ENCODE measurements at places on chromosomes 7 and 10.

DNA sequence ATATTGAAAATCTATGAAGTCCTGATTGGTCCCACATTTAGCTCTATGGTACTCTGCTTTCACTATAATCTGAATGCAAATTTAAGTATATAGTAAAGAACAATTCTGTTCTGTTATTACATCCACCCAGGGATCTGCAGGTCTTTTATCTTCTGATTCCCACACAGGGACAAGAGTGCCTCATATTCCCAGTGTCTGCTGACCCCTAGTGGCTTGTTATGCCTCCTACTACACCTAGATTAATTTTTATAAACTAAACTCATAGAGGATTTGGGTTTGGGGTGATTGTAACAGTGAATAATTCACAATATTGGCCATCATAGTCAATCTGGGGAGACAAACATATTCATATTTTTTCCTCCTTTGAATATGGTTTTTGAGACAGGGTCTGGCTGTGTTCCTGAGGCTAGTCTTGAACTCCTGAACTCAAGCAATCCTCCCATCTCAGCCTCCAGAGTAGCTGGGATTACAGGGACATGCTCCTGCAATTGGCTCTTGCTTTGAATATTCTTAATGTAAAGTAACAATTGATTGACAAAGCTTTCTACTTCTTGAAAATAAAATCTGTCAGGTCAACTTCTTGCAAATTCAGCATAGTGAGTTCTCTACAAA lies 282.1 kb downstream of the KCND2 start:
- DNase-seq = no peak

- no peak for DNase-seq
These were observed 136.6 kb upstream of the SVIL start for GRCh38 chr10:29771376-29771775.

DNA sequence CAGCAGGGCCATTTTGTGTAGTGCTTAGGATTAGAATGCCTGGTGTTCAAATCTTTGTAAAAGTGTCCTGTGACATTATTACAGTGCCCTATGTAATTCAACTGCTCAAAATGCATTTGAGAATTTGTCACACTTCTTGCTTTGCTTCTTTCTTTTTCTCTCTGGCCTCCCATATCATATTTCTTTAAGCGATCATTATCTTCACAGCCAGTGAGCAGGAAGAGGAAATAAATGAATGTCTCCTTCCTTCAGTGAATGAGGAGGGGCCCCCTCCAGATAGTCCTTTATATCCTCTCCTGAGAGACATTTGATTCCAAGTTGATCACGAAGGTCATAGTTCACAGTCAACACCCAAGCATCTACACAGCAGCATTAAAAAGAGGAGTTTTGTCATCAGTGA lies 425.1 kb upstream of the NPVF start:
- DNase-seq = no peak

DNA sequence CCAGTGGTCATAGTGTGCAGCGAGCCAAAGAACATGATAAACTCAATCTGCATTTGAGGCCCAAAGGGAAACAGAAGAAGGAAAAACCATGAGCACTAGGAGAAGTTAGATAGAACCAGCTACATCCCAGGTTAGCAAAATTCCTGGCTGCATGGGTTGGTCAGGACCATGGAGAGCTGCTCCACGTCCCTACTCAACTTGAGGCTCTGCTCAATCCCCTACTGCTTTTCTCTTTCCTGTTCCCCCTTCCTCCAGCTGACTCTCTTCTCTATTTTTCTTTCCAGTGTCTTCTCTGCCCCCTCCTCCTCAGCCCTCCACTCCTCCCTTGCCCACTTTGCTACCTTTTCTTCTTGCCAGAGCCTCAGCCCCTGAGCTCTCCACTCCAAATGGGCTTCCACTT lies 21.9 kb upstream of the VSIR start:
- DNase-seq = no peak

- DNase-seq = no peak
These were observed 137.6 kb upstream of the THSD7A start for GRCh38 chr7:11969643-11970042.

GRCh38 chr7:13321316-13321715 lies 633.9 kb downstream of the ARL4A start:
- no peak for DNase-seq

GRCh38 chr10:104417637-104418292 lies 64.1 kb downstream of the CFAP58 start:
- DNase-seq = no peak

- DNase-seq = peak; percentile 22
These were observed 101.5 kb downstream of the FOXL3 start for GRCh38 chr7:391411-391951.

DNA sequence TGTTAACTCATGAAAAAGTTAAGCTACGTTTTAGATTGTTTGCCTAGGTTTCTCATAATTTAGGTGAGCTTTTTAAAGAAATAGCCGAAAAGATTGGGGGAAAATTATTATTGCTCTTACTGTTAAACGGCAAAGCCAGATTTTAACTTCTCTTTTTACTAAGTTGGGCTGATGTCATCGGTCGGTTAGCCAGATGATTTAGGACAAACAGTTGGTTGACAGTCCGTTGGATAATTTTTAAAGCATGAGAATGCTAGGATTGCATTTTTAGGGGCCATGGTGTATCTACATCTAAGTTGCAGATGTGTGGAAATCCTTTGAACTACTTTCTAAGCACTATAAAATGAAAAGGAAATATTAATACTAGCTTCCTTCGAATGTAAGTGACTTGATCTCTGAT lies 280.9 kb upstream of the AKR1E2 start:
- DNase-seq = no peak
